ENCODE measurements at places on chromosomes 12 and 14. TPM values are rescaled to one million over a fixed set of nuclear protein-coding genes. Genes with fewer than 3 reads are reported as not detected.
A peak's percentile ranks its signal among the peaks of the same experiment; 100 is the strongest.

The KRT2 gene
- not detected for total RNA-seq

The TPPP2 gene
- total RNA-seq: not detected

DNA sequence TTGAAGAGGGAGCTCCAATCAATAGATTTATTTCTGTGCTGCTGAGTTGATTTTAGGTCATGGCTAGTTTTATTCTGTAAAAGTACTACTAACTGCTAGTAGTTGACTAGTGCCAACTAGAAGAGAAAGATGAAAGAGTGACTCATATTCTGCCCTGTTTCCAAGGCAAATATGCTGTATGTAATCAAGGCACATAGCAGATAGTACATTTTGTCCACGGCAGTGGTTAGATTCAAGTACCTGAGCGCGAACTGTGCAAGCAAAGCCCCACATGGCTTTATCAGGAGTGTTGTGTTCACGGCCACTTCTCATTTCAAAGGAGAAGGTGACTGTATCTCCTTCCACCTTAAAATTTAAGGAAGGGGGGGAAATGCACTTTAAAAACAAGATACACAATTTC, 126.8 kb downstream of the TRAFD1 start:
- no peaks in the 10 kb centered on the region for H3K27me3 ChIP-seq
- H3K4me1 ChIP-seq: no peaks in the 10 kb centered on the region
- no peak overlapping the region for H3K4me3 ChIP-seq
- peaks cover 13% of the 10 kb centered on the region for H3K36me3 ChIP-seq
- DNase-seq: no peak

GRCh38 chr14:54120260-54120659, 163.6 kb upstream of the BMP4 start:
- no peaks in the 10 kb centered on the region for H3K36me3 ChIP-seq
- H3K4me3 ChIP-seq: no peak overlapping the region
- DNase-seq: no peak
- no peaks in the 10 kb centered on the region for H3K4me1 ChIP-seq

The RILPL1 gene
- total RNA-seq: 4.0 TPM

The FAM234B gene
- total RNA-seq: 6.8 TPM

DNA sequence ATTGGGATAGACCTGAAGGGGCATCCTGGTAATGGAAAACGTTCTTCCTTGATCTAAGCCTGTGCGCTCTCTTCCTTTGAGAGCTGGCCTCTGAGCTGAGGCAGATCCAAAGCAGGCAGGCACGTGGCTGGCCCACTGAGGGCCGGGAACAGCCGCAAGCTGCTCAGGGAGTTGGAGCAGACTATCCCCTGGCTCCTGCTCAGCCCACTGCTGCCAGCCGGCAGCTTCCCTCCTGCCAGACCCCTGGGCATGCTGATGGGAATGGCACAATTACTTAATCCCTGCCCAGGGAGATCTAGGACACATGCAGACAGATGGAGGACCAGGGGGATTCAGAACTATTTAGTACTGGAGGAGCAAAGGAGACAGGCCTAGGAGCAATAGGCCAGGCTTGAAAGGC, 14.4 kb downstream of the NEUROD4 start:
- DNase-seq: no peak
- no peaks in the 10 kb centered on the region for H3K36me3 ChIP-seq
- no peak overlapping the region for H3K27ac ChIP-seq
- H3K27me3 ChIP-seq: peaks cover 4% of the 10 kb centered on the region
- no peak overlapping the region for H3K4me3 ChIP-seq
- H3K4me1 ChIP-seq: peaks cover 27% of the 10 kb centered on the region

- H3K27ac ChIP-seq: peak overlapping the region; percentile 50
- no peak overlapping the region for H3K4me3 ChIP-seq
- peaks cover 39% of the 10 kb centered on the region for H3K4me1 ChIP-seq
- no peaks in the 10 kb centered on the region for H3K27me3 ChIP-seq
- DNase-seq: no peak
These were observed 32.2 kb downstream of the DIP2B start for GRCh38 chr12:50536831-50537537.

DNA sequence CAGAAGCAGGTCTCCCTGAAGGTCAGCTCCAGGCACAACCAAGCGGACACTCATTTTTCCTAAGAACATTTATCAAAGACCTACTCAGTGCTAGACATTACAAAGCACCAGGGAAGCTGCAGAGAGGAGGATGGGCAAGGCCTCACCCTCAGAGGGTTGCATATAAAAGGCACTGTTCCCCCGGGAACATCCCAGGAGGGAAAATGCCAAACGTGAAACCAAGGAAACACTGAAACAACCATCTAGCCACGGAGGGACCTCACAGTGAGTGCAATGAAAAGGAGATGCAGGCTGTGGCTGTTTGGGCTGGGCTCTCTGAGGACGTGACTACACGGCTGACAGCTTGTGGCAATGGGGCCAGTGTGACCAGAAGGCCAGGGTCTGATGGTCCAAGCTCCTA, 117.4 kb upstream of the VASH1 start:
- peaks cover 13% of the 10 kb centered on the region for H3K27me3 ChIP-seq
- DNase-seq: no peak
- no peaks in the 10 kb centered on the region for H3K36me3 ChIP-seq
- no peak overlapping the region for H3K4me3 ChIP-seq
- no peak overlapping the region for H3K27ac ChIP-seq
- no peaks in the 10 kb centered on the region for H3K4me1 ChIP-seq

The CTSG gene
- total RNA-seq: not detected

GRCh38 chr12:120540445-120540844, 6.3 kb downstream of the RNF10 start:
- H3K4me3 ChIP-seq: no peak overlapping the region
- H3K27ac ChIP-seq: peak overlapping the region; percentile 81
- peaks cover 52% of the 10 kb centered on the region for H3K4me1 ChIP-seq

The ARHGAP9 gene
- total RNA-seq: 88.4 TPM

DNA sequence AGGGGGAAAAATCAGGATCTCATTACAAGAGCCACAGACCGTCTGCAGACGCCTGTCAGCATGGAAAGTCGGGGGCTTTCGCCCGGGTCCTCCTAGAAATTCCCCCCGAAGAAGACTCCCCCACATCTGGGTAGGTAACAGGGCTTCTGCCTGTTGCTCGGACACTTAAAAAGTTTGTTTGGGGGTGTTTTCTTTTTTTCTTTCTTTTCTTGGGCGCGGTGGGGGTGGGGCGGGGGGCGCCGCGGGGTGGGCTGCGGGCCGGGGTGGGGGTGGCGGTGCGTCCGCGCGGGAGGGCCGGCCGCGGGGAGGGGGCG, 358 bp downstream of the ELK3 start:
- DNase-seq: no peak
- no peaks in the 10 kb centered on the region for H3K27me3 ChIP-seq
- peaks cover 44% of the 10 kb centered on the region for H3K4me1 ChIP-seq
- peaks cover 11% of the 10 kb centered on the region for H3K36me3 ChIP-seq
- H3K4me3 ChIP-seq: peak overlapping the region; percentile 85
- peak overlapping the region; percentile 96 for H3K27ac ChIP-seq

DNA sequence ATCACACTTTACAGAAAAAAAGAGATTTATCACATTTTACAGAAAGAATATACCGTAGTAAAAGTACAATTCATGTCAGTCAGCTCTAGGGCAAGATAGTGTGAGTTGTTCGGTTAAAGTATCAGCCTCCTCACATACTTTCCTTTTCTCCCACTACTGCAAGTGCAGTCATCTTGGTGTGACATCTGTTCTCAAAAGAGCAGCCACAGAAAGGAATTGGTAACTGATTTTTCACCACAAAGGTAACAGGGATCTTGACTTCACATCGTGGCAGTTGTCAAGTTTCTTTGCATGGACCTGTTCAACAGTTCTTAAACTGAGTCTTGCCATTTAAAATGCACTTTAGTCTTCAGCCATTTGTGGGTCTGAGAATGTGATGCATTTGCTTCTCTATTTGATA, 5.0 kb upstream of the E2F7 start:
- no peak overlapping the region for H3K27ac ChIP-seq
- no peak overlapping the region for H3K4me3 ChIP-seq
- H3K4me1 ChIP-seq: peaks cover 2% of the 10 kb centered on the region
- H3K27me3 ChIP-seq: peaks cover 3% of the 10 kb centered on the region
- no peaks in the 10 kb centered on the region for H3K36me3 ChIP-seq

- DNase-seq: no peak
- H3K4me3 ChIP-seq: no peak overlapping the region
- no peak overlapping the region for H3K27ac ChIP-seq
- H3K27me3 ChIP-seq: no peaks in the 10 kb centered on the region
- peaks cover 40% of the 10 kb centered on the region for H3K4me1 ChIP-seq
These were observed 1081.0 kb downstream of the VRK1 start for GRCh38 chr14:97878206-97878605.

DNA sequence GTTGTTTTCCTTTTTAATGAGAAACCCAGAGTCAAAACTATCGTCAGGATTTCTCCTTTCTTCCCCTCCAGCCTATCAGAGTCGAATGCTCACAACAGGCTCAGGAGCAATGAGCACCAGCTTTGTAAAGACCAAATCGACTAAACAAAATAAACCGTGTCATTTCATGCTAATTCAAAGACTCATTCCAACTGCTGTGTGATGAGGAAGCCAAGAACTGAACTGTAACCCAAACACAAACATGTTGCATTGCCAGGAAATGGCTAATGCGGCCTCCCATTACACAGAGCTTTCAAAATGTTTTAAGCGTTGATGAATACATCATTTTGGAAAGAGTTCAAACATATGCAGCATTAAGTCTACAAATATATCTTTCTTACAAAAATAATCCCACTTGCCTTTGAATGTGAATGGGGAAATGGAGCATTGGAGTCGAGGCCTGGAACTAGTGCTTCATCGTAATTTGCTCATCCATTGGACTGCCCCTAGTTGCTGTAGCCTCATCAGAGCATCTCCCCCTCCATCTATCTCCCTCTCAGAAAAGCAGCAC, 349.5 kb downstream of the GXYLT1 start:
- no peak overlapping the region for H3K27ac ChIP-seq
- no peaks in the 10 kb centered on the region for H3K36me3 ChIP-seq
- no peak overlapping the region for H3K4me3 ChIP-seq
- H3K27me3 ChIP-seq: no peaks in the 10 kb centered on the region
- DNase-seq: no peak
- H3K4me1 ChIP-seq: no peaks in the 10 kb centered on the region

The ASB2 gene
- 40.6 TPM for total RNA-seq

The INF2 gene
- total RNA-seq: 71.5 TPM

The NKX2-1 gene
- total RNA-seq: not detected

- peaks cover 1% of the 10 kb centered on the region for H3K27me3 ChIP-seq
- DNase-seq: no peak
- H3K27ac ChIP-seq: no peak overlapping the region
- no peaks in the 10 kb centered on the region for H3K4me1 ChIP-seq
- H3K36me3 ChIP-seq: no peaks in the 10 kb centered on the region
These were observed 176.3 kb upstream of the ARID2 start for GRCh38 chr12:45553204-45553603.

DNA sequence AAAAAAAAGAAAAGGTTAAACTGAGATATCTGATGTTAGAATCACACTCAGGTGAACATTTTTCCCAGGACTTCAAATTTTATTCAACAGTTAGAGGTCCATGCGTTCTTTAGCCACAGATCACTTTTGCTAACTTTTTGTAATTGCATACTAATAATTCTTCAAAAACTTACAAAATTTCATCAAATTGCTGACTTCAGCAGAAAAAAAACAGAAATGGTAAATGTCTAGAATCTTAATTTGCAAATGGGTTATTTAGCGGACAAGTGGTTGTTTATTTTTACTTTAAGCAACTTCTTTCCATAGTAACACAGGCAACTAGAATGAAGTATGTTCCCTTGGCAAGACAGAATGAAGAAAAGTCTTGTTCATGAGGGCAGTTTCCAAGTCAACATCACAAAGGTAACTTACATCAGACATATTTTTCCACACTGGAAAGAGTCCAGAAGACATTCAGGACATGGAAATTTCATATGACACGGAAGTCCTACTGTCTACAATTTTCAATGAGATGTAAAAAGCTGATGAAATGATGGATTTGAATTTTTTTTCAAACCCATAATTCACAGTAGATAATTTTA, 62.5 kb upstream of the SOX5 start:
- no peaks in the 10 kb centered on the region for H3K4me1 ChIP-seq
- DNase-seq: no peak
- no peaks in the 10 kb centered on the region for H3K36me3 ChIP-seq
- H3K4me3 ChIP-seq: no peak overlapping the region
- no peaks in the 10 kb centered on the region for H3K27me3 ChIP-seq
- no peak overlapping the region for H3K27ac ChIP-seq

DNA sequence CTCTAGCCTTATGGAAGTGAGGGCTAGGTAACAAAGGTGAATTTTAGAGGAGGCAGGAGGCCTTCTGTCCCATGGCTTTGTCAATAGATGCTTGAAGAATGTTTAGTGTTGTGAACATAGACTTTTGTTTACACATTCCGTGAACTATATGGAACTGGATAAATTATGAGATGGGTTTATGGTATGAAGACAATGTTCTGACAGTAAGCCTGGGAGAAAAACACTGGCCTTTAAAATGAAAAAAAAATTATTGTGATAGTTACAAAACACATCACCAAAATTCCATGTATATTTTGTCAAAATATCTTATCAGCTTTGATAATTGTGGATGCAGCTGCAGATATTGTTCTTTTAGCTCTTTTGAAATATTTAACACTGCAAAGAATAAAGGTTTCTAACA, 251.5 kb upstream of the DCN start:
- no peak overlapping the region for H3K27ac ChIP-seq
- no peaks in the 10 kb centered on the region for H3K4me1 ChIP-seq
- H3K36me3 ChIP-seq: no peaks in the 10 kb centered on the region
- no peak for DNase-seq
- no peak overlapping the region for H3K4me3 ChIP-seq

GRCh38 chr12:75437564-75437963, 43.0 kb upstream of the GLIPR1 start:
- no peak overlapping the region for H3K27ac ChIP-seq
- H3K36me3 ChIP-seq: peaks cover 7% of the 10 kb centered on the region

The CLEC4A gene
- total RNA-seq: 1.2 TPM

DNA sequence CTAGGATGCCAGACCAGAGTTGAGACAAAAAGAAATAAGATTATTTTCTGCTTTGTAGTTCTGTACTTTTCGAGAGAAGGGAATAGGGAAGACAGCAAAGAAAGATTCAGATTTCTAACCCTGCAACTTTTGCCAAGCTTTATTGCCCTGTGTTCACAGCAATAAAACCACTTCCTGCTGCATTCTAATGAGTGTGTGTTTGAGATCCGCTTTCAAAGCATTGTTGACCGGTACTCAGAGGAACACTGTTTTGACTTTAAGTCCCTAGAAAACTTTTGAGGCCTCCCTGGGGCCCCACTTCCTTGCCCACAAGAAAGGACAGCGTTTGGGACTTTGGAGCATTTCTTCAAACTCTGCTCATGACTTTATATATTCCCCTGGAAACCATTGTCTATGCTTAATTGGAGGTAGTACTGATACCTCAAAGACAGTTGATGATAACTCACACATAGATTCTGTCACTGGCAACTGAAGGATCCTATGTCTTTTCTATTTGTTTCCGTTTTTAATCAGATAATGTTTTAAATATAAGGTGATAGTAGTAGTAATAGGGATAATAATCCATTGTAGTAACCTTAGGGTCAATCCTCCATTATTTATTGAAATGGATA, 1.3 kb downstream of the RNASE6 start:
- peaks cover 29% of the 10 kb centered on the region for H3K4me1 ChIP-seq
- DNase-seq: peak; percentile 32
- no peaks in the 10 kb centered on the region for H3K27me3 ChIP-seq
- H3K36me3 ChIP-seq: no peaks in the 10 kb centered on the region
- H3K27ac ChIP-seq: peak overlapping the region; percentile 79

Measured in activated CD4-positive, alpha-beta memory T cell treated with anti-CD3 and anti-CD28 coated beads for 36 hours (primary cell).